AG08395 (cell line): ENCODE measurements at places on chromosomes 16 and 17.

DNA sequence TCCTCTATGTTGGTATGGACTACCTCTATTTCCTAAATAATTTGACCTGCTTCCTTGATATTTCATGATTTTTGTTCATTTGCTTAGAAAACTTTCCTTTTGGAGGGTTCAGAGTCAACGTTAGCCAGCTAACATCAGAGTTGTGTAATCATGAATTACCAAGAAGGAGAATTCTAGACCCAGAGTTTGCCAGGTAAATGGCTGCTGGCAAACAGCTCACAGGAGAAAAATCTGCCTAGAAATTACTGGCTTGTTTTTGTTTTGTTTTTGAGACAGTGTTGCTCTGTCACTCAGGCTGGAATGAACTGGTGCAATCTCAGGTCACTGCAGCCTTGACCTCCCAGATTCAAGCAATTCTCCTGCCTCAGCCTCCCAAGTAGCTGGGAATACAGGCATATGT lies 111.4 kb upstream of the SALL1 start:
- no peak for DNase-seq

DNA sequence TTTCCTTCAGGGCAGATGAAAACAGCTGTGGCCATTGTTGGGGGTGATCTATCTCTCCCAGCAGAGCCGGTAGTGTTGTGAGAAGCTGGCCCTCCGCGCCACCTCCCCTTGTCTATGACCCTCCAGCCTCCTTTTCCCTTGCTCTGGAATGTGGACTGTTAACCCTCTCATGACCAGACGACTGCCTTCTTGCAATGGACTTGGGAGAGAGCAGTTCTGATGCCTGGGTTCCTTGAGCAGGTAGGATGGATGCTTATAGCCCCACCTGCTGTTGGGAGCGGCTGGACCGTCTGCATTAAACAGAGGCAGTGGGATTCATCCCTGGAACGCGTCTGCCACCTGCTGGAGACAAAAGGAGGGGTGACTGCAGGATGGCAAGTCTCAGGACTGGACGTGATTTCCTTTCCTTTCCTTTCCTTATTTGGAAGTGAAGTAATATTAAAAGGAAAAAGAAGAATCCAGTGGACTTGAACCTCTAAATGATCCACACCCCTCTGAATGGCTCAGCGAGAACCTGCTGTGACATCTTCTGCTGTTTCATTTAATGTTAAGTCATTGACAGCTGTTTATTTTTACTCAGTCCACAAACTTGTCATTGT lies 1.8 kb upstream of the SOST start:
- DNase-seq: peak; percentile 95

DNA sequence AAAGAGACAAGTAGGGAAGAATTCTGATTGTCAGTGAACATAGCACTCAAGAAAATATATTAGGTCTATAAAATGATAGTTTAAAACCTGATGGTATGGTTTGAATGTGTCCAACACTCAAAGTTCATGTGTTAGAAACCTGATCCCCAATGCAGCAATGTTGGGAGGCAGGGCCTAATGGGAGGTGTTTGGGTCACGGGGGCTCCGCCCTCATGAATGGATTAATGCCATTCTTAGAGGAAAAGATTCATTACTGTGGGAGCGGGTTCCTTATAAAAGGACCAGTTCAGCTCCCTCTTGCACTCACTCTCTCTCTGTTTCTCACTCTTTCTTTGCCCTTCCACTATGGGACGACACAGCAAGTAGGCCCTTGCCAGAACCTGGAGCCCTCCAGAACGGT lies 41.5 kb upstream of the SLC47A1 start:
- no peak for DNase-seq

DNA sequence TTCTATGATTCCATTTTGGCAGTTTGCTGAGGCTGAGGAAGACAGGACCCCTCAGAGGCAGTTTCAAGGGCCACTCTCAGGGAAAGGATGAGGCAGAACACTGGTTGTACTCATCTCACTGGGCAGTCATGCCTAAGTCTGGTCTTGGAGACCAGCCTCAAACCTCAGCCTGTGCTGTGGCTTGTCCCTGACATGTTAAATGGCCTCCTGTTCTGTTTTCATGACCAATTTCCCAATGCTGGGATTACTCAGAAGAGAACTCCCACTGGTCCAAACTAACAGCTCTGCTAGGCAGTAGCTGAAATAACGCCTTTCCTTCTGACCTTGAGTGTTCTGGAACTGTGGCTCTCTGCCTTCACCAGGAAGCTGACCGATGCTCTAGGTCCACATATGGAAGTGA lies 8.4 kb upstream of the SPDYE4 start:
- no peak for DNase-seq

DNA sequence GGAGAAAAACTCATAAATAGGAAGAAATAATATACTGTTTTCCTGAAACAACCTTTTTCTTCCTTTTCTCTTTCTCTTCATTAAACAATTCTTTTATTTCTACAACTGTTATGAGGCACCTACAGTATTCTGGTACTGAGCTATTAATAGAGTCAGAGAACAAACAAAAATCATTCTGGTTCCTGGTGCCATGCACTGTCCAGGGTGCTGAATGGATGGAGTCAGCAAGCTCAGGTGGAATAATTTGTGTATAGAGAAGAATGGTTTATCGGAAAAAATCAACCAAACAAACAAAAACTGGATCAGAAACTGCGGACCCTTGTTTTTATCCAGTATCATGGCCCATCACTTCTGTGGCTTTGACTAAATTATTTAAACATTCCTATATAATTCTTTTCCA lies 430.3 kb upstream of the GOT2 start:
- no peak for DNase-seq

GRCh38 chr16:28986046-28986445 lies 1.2 kb downstream of the LAT start:
- DNase-seq: no peak

GRCh38 chr16:54203384-54203783 lies 83.2 kb downstream of the IRX3 start:
- no peak for DNase-seq

GRCh38 chr17:76686538-76687297 lies 24.0 kb downstream of the MXRA7 start:
- DNase-seq: no peak

DNA sequence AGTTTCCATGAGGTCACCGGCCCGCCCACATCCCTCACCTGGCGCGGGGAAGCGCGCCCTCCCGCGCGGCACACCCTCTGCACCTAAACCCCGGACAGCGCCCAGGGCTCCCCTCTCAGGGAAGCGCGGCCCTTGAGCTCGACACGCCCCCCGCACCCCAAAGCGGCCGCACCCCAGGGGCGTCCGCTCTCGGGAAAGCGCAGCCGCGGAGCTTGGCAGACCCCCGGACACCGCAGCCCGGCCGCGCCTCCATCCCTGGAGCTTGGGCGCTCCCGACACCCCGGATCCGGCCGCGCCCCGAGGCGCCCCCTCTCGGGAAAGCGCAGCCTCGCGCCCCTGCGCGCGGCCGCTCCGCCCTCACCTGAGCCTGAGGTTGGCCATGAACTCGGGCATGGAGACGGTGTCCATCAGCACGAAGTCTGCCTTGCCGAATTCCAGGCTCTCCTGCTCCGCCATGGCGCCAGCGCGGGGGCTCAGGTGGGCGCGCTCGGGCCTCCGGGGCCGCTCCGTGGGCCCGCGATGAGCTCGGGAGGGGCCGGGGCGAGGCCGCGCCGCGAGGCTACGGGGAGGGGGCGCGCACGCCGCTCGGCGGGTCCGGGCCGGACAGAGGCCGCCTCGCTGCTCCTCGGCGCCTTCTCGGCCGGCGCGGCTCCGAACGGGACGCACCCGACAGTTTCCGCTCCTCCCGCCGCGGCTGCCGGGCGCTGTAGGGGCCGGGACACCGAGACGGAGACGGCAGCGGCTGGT lies at the start of gene MYO1D:
Gene MYO1D, minus strand, starts transcription at position 708 of the 747 bp plus-strand sequence. Its CDS starts 252 bp downstream, at position 456.
- DNase-seq: no peak

GRCh38 chr17:82648742-82649331 lies 593 bp upstream of the WDR45B start:
- DNase-seq: peak; percentile 66

DNA sequence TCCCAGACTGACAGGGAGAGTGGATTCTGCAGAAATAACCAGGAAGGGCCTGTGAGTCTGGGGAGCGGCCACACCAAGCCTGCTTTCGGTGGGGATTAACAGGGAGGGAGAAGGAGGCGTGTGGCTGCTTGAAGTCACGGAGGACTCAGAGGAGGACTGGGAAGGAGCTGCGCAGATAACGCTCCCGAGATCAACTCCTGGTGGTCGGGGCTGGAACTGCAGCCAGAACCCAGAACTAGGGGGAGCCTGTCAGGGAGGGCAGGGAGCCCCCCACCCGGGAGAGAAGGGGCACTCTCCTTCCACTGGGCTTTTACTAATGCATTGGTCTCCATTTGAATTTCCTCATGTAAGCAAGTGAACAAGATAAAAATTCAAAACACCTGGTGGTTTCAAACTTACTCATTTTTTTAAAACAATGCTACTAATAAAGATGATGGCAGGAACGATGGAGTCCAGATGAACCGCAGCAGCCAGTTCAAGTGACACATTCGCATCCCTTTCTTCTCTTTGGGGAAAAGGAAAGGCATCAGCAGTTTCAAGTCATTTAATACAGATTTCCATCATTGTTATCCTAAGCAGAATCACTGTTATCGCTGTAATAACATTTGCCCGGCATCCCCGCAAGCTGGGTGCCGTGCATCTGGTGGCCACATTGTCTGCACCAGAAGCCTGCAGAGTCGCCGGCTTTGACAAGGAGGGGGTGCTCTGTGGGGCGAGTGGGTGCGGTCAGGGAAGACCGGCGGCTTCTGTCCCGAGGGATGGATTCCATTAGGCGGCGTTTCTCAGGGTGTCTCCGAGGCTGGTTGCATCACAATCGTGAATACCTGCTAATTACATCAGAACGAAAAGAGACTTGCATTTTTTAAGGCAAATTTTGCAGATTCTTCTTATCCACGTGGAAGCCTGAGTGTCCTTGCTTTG lies 183.0 kb downstream of the FOXL1 start:
- peak; percentile 66 for DNase-seq

DNA sequence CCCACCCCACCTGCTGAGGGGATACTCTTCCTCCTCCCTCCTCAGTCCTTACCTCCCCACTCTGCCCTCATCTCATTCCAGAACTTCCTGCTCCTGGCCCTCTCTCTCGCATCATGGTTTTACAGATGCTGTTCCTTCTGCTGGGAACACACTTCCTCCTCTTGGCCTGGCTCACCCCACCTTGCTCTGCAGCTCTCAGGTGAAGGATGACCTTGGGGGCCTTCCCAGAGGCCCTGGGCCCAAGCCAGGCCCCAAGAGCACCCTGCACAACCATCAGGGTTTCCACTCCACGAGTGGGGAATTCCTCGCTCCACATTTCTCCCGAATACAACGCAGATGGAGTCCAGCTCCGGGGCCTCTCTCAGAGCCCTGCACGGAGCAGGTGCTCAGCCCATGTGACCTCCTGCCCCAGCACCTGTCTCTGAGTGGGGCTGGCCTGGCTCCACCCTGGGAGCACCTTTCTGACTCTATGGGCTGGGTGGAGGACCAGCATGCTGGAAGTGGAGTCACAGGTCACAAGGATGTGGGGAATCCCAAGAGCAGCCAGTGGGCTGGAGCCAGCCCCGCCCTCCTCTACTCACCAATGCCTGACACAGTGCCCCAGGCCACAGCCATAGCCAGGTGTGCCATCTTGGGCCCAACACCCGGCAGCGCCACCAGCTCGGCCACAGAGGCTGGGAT lies 4.5 kb downstream of the NTHL1 start:
- no peak for DNase-seq

GRCh38 chr17:354651-355556 lies 2.3 kb upstream of the RPH3AL start:
- no peak for DNase-seq

DNA sequence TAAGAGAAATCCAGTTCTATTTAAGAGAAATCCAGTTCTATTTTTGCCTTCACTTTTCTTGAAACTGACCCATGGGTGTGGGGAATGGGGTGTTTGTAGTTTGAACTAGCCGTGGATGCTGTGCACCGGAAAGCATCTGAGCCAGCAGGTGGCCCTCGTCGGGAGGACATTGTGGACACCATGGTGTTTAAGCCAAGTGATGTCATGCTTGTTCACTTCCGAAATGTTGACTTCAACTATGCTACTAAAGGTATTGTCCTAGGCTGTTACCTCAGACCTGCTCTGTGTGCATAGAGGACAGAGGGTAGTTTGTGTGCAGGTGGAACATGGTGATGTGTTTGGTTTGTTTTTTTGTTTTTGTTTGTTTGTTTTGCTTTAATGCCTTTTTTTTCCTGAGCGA lies 3.3 kb downstream of the ATXN2L start:
- DNase-seq: no peak

DNA sequence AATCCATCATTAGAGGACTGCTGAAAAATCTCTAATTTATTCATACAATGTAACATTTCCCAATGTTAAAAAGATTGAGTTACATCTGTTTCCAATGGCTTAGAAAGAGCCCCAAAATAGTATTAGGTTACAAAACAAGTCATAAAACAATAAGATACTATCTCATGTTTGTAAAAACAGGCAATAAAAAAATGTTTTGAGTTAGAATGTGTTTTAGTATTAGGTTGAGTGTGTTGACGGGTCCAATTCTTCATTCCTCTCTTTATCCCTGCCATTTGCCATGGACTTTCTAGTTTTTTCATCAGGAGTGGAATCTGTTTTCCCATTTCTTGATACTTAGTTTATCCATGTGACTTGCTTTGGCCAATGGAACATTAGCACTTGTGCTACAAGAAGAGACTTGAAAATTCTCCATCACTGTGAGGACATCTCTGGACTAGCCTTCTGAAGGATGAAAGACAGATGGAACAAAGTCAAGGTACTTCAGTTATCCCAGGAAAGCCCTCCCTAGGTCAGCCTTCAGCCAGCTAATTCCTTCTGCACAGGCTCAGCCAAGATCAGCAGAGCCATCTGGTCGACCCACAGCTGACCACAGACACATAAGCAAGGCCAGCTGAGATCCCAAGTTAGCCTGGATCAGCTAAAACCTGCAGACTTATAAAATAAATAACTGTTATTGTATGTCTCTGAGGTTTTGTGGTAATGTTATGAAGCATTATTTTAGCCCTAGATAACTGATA lies 83.3 kb downstream of the HS3ST3A1 start:
- DNase-seq: peak; percentile 30

- peak; percentile 7 for DNase-seq
Observed at GRCh38 chr16:14629612-14629918, 495 bp downstream of the PARN start.
